Frontal cortex (tissue), 4 donors: ENCODE measurements at places on chromosomes 12 and 14. TPM values are rescaled to one million over a fixed set of nuclear protein-coding genes. Genes with fewer than 3 reads are reported as not detected.
A peak's percentile ranks its signal among the peaks of the same experiment; 100 is the strongest.

DNA sequence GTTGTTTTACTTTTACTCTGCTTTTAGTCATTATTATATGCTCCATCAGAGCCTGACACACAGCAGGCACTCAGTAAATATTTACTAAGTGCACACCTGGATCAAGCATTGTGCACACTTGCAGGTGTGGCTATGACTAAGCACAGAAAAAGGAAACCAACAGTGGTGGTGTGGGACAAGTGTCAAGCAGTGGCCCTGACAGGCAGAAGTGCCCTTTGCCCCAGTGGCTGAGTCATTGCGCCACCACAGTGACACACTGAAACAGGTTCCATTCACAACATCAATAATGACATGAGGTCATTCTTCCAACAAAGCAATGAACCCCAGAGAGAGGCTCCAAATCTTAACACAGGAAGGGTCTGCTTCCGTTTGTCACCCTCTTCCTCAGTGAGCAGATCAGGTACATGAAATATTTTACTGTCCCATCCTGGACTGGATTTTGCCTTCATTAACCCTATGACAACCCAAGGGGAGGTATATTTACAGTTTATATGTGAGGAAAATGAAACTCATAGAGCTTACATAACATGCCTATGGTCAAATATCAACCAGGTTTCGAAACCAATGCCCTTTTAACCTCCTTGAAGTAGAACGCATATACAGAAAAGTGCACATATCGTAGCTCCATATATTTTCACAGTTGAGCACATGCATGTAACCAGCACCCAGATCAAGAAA is 82.6 kb upstream of the GTF2A1 start:
- DNase-seq, result no peak

DNA sequence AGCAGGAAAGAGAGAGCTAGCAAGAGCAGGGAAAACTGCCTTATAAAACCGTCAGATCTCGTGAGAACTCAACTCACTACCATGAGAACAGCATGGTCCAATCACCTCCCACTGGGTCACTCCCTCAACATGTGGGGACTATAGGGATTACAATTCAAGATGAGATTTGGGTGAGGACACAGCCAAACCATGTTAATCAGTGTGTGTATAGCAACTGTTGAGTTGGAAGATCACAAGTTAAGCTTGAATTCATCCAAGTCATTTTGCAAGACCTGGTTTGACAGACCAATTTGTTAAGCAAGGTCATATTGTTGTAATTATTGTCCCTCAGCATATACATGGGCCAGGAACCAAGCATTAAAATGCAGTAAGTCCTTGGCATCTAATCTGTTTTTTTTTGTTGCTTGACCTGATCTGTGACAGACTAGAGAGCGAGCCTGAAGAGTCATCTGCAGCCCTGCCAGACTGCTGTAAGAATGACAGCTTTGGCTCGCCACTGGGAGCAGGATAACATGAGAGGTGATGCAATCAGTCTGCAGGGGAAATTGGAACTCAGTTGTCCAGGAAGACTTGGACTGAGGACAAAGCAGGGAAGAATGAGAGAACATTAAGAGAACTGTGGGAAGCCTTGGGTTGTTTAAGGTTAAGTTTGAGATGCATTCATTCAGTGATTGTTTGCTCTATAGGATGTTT is 297.6 kb upstream of the SEL1L start:
- DNase-seq, result peak; percentile 14

GRCh38 chr14:96145116-96145864 is 59.3 kb upstream of the BDKRB2 start:
- no peak for DNase-seq

DNA sequence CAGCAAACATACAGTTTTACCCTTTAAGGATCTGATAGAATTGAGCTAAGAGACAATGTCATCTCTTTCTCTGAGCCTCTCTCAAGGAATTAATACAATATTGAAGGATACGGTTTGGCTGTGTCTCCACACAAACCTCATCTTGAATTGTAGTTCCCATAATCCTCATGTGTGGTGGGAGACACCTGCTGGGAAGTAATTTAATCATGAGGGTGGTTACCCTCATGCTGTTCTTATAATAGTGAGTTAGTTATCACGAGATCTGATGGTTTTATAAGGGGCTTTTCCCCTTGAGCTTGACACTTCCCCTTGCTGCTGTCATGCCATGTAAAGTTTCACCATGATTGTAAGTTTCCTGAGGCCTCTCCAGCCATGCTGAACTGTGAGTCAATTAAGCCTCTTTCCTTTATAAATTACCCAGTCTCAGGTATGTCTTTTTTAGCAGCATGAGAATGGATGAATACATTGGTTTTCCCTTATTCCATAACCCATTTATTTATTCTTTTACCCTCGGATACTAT is 47.6 kb downstream of the TMEM30B start:
- no peak for DNase-seq

DNA sequence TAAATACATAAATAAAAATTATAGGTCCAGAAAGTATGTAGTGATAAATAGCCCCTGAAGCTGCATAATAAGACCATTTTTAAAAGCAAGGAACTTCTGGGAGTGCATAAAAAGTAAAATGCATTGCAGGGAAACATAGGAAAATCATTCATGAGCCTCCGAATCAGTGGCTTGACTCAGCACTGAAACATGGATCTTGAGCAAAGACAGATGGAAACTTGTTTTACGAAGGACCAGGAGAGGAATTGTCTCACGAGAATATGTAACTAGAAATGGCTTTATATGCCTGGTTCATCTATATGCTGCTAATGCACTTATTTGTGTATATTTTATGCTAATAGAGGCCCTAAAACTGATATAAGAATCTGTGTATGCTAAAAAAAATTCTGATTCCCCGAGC is 14.7 kb downstream of the TMEM30B start:
- DNase-seq, result no peak

DNA sequence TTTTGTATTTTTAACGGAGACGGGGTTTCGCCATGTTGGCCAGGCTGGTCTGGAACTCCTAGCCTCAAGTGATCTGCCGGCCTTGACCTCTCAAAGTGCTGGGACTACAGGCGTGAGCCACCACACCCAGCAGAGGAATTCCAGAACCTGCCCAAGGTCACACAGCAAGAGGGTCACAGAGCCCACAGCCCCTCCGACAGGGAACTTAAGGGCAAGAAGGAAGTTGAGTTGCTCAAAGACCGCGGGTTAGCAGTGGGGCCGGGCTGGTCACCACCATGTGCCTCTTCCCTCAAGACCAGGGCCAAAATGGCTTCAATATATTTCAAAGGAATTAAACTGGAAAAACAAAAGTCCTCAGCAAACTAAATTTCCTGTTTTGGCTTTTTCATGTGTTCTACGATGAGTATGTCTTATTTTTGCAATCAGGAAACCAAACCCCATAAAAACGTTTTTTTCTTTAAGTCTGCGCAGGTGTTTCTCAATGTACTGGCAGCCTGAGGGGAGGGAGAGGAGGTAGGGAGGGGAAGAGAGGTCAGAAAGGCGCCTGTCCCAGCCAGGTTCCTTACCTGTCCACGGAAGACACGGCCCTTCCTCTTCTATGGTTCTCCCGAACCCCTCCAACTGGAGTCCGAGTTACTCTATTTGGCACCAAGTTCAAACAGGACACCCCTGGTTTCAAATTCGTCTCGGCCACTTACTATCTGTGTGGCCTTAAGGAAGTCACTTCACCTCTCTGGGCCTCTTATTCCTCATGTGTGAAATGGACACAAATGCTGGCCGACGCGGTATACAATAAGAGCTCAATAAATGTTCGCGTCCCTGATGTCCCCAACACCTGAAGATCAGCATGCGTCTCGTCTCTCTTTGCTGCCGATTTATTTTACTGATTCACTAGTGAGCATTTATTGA is 778 bp downstream of the SLC8B1 start:
- DNase-seq, result no peak

DNA sequence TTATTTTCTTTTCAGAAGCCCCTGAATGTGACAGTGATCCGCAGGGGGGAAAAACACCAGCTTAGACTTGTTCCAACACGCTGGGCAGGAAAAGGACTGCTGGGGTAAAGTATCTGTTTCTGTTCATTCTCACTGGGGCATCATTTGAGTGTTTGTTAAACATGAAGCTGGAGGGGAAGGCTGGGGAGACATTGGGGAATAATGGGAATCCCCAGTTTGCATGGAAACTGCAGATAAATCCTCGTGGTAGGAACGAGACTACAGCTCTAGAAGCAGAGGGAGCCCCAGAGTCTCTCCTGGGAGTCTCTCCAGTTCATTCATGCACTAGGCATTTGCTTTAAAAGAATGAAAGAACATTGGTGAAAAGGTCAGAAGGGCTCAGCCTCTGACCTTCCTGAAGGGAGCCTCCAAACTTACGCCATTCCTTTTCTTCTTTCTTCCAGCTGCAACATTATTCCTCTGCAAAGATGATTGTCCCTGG is 2.5 kb upstream of the CFAP251 start:
- DNase-seq, result no peak

DNA sequence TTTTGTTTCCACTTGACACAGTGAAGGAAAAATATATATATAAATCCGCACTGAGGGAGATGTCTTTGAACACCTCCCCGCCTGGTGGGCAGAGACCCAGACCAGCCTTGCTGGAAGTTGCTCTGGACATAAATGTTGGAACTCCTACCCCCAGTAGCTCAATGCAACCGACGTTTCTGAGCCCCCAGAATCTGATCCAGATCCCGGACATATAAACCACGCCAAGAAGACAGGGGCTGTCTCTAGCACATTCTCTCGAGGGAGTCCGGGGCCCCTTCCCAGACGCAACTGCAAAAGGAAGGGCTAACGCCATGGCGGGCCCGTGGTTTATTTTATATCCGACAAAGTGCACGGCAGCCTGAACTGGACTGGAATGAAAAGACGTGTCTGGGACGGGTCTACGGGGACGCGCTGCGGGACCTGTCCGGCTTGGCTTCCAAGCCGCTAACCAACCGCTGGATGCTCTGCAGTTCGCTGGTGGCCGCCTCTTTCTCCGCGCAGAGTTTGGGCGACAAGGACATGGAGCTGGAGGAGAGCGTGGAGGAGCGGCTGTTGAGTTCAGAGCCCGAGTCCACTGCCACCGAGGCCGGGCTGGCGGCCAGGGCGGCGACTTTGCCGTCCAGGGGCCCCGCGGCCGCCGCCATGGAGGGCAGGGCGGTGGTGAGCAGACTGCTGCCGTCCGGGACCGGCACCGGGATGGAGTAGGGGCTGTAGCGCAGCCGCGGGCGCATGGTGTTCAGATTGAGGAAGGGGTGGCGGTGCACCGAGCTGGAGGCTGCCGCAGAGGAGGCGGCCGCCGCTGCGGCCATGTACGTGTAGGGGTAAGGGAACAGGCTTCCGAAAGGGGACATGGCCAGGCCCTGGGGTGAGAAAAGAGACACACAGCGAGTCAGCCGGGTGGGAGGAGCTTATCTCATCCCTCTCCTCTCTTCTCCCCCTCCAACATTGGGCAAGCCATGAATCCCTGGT is 12.2 kb downstream of the TBX3 start:
- peak; percentile 31 for DNase-seq

GRCh38 chr14:75424496-75424895 is 3.3 kb upstream of the JDP2 start:
- no peak for DNase-seq

DNA sequence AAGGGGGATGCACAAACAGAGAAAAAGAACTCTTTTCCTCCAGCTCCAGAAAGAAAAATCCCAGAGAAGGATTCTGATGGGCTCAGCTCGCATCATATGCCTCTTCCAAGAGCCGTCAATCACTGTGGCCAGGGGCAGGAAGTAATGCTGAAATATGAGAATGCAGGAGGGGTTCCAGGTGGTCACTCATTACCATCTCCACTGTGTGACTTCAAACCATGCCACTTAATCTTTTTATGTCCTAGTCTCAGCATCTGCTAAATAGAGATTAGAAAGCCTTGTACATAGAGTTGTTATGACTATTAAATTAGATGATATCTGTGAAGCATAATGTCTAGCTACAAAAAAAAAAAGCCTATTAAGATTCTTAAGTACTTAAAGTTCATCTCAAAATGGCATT is 65.6 kb upstream of the FICD start:
- DNase-seq, result no peak

GRCh38 chr12:40063414-40063813 is 42.5 kb downstream of the SLC2A13 start:
- no peak for DNase-seq

- no peak for DNase-seq
Measured at GRCh38 chr12:82479511-82479910, 121.2 kb downstream of the METTL25 start.

DNA sequence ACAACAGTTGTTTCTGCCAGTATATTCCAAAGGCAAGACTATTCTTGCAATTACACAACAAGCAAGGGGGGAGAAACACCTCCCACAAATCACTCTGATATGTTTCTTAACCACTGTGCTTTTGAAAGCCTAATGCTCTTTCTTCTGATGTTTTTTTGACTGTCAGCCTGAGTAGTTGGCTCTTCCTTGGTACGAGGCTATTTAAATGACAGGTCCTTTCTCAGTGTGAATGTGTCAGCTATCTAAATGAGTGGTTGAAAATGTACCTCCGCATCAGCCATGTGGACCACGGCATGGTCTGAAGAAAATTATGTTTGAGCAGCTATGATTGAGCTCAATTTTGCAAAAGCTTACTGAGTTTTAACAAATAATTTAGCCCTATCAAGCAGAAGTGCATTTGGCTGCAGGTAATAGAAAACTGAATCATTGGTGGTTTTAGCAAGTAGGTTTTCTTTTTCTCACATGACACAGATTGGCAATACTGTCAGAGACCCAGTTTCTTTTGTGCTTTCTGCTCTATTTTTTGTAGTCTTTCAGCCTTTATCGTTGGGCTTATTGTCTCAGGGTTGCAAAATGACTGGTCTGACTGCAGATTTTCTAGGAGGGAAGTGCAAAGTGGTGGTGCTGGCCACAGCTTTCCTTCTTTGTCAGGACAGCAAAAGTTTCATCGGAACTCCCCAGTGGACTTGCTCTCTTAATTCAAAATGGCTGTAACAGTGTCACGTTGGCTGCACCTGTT is 162.8 kb downstream of the RGS6 start:
- no peak for DNase-seq

DNA sequence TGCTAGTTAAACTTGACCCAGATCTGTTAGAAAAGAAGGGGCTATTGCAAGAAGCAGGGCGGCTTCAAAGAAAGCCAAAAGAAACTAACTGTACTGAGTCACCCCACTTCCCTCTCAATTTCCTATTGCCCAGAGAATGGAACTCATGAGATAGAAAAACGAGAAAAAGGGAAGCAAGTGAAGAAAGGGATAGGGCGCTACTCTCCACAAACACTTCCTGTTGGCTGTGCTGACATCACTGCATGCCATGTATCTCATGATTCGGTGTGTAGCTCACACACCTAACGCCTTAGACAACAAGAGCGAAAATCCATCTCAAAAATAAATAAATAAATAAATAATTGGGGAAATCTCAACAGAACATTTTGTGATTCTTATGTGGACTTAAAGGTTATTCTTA is 13.0 kb upstream of the P2RX4 start:
- DNase-seq, result no peak

- no peak for DNase-seq
Measured at GRCh38 chr14:41230683-41231082, 376.0 kb upstream of the LRFN5 start.

Gene LHX5
- 0.41 TPM for total RNA-seq

Gene TMEM63C
- total RNA-seq, result 8.6 TPM

Gene LRIG3
- 10.6 TPM for total RNA-seq

Gene SOS2
- total RNA-seq, result 81.9 TPM

Gene CAMKK2
- 38.3 TPM for total RNA-seq

Gene LIN7A
- 44.4 TPM for total RNA-seq
